ENCODE measurements at places on chromosomes 2 and 18.

DNA sequence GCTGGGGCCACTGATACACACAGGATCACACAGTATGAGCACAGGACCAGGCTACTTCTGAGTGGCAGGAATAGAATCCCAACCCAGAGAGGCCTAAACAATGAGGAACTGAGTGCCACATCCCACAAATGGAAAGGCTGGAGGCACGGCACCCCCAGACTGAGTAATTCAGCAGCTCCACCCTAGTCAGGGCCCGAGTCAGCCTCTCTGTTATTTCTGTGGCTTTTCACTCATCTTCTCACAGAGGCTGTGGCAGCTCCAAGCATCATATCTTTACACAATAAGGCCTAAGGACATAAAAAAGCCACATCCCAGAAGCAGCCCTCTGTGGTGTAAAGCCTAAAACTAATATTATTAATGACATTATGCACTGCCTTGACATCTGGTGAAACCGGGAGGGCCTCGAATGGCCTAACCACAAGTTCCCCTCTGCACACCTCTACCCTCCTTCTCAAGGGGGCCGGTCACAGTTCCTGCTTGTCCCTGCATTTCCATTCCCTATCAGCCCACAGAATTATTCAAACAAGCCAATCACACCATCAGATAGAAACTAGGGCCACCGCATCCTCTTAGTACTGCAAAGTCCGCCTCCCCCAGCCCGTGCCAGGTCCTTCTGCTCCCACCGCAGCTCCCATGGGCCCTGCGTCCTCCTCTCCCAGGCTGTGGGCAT lies 12.5 kb upstream of the MAL start:
- no peak for DNase-seq

DNA sequence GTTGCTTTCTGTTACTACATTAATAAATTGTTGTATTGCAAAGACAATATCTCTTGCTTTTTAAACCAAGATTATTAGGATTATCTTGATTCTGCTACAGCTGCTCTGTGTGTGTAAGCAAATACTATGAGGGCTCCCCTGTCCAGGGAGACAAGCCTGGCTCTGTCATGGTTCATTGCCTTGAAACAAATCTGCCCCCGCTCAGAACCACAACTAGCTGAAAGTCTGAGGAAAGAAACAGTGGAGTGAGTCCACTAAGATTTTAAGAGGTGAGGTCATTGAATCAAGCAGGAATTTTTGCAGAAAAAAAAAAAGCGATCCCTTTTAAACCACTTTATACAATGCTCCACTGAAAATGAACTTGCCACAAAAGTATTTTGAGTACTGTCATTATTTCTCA lies 30.8 kb upstream of the LRRTM4 start:
- DNase-seq = no peak

- no peak for DNase-seq
Observed at GRCh38 chr2:233098618-233099017, 38.5 kb downstream of the INPP5D start.

DNA sequence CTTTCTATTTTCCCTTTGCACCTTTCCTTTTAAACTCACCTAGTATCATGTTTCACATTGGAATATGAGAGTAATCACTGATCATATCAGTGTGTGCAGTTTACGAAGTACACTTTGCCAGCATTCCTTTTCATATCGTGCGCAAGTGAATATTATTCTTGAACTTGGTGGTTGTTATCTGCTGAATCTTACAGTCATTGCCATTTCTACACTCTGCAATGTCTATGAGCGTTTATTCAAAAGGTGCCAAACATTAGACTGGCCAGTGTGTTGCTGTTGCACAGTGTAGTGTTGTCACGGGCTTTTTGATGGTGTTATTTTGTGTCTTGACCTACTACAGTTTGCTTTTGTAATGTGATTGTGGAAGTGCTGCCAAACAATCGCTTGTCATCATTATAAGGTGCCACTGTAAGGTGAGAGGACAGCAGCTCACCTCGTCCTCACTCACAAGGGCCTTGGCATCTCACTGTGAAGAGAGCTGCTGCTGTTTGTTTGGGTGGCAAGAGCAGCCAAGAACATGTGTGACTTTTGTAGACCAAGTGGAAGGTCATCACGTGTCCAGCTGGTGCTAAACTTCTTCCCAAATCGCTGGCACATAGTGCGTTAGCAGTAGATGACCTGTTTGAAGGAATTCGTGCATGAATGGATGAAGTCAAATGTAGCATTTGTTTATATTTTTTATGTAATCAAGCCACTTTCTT lies 113.3 kb downstream of the MYO1B start:
- DNase-seq = no peak

DNA sequence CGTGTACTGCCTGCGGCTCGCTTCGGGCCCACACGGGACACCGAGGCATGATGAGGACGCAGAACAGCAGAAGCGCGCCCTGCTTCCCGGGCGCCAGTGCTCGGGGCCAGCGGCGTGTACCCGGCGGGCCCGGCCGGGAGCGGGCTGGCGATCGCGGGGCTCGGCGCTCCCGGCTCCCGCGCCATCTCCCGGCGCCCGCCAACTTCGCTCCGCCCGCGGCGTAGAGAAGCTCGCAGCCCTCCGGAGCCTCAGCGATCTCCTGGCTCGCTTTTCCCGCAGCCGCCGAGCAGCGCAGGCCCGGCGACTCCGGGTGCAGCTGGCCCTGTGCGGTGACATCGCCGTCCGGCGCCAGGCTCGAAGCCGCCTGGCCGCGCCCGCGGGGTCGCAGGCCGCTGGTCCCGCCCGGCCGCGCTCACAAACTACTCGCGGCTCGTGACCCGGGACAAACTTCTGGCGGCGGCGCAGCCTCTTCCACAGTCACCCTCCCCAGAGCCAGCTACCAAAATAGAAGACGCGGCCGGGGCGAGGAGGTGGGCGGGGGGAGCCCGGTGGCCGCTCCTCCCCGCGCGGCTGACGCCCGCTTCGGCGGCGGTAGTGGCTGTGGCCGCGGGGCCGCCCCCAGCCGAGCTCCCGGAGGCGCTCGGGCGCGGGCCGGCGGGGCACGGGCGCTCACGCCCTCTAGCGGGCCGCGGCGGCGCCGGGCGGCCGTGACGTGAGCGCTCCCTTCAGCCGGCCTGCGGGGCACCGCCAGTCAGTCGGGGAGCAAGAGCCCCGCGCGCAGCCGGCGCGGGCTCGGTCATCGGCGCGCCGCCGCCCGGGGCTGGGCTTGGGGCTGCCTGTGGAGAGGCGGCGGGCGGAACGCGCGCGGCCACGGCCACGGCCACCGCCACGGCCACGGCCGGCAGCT lies at the start of gene PTPRM:
PTPRM (plus strand) TSS at position 750 of the 907 bp plus-strand sequence. CDS start 503 bp downstream, outside the sequence.
- peak; percentile 5 for DNase-seq

DNA sequence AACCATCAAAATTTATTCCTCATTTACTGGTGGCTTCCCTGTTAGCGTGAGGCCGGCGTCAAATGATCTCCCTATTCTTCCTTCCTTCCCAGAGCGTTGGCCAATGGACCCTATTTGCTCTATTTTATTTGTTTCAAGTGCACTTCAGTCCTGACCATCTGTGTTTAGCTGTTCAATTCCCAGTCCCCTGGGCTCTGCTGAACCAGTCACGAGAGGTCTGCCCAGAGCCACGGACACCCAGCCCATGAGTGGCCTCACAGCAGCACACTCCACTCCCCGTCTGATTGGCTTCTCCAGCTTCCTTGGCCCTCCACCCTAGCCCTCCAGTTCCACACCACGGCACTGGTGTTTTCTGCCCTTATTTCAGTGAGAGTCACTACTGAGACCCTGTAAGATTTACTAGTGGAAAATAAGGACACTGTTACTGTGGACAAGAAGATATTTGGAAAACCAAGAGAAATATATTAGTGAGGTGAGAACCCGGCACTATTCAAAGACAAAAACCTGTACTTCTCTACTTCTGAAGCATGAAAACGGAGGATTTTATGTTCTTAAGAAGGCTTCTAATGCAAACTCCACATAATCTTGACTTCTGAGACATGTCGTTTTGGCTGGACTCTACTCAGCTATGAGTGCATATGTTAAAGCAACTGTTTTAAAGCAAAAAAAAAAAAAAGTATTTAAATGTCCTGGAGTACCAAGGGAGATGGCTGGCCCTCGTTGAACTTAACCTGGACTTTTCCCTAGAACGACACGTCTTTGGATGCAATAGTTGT lies 86.6 kb downstream of the COL6A3 start:
- DNase-seq = no peak

Measured in Jurkat, Clone E6-1 (cell line).